ENCODE measurements at places on chromosomes 5 and 9.

DNA sequence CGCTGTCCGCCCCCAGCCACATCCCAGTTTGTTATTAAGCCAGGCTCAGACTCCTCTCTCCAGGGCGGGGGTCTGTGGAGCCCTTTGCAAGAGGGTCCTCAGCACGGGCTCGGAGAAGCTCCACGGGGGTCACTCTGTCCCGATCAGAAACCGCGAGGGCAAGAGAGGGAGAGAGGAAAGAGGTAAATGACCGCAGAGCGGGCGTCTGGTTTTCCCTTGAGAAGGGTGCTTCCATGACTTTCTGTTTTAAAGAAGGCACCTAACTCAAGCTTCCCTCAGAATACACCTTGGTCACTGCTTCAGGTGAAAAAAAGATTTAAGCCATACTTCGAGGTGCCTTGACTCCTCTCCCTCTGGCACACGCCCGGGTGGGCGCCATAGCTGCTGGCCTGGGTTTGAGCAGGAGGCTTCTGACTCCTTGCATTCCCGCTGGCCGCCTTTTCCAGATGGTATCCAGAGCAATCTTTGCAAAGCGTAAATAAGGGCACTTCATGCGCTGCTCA lies 5.8 kb upstream of the TERT start:
- no peak for DNase-seq

GRCh38 chr9:34701023-34701768 lies 8.7 kb downstream of the CCL21 start:
- DNase-seq: no peak

- no peak for DNase-seq
Measured at GRCh38 chr9:135379540-135380267, 99.9 kb upstream of the PPP1R26 start.

GRCh38 chr5:73652391-73652790 lies 26.4 kb downstream of the ARHGEF28 start:
- no peak for DNase-seq

- no peak for DNase-seq
Measured at GRCh38 chr5:156687514-156687913, 162.6 kb upstream of the PPP1R2B start.

DNA sequence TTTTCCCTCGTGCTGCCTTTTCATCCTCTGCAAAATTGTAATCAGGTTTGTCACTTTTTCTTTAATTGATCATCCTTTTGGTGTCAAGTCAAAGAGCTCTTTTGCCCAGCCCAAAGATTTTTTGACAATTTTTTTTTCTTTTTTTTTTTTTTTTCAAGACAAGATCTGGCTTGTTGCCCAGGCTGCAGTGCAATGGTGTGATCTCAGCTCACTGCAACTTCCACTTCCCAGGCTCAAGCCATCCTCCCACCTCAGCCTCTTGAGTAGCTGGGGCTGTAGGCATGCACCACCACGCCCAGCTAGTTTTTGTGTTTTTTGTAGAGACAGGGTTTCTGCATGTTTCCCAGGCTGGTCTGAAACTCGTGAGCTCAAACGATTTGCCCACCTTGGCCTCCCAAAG lies 36.7 kb downstream of the CDK7 start:
- peak; percentile 22 for DNase-seq

DNA sequence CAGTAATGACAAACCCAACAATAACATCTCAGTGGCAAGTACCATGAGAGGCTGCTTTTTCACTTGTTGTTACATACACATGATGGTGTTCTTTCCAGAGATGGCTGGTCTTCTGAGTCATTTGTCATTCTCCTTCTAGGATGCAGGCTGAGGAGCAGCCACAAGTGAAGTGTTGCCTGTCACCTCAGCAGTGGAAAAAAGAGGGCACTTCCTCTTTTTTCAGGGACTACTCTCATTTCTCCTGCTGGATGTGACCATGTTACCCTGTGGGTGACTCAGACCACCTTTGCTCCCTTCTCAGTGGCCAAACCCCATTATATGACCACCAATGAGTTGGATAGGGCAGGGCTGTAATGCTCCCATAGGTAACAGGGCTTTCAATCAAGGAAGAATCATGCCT lies 587.0 kb upstream of the ADAMTS16 start:
- DNase-seq: no peak

DNA sequence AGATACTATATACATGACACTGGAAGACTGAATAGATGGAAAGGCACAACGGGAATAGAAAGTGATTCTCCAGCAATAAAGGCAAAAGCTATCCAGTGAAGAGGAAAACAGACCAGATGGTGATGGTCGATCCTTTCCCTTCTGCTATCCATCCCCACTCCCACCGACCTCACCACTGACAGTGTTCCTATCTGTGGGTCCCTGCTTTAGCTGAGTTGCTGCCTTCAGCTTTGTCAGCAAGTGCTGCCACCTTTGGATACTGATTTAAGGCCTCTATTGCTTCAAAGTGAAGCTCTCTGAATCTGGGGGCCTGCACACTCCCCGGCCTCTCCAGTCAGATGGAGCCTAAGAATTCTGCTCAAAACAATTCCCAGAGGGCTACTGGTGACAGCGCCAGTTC lies 32.3 kb downstream of the EPB41L4A start:
- no peak for DNase-seq

GRCh38 chr5:10509575-10509974 lies 54.3 kb upstream of the ANKRD33B start:
- no peak for DNase-seq

DNA sequence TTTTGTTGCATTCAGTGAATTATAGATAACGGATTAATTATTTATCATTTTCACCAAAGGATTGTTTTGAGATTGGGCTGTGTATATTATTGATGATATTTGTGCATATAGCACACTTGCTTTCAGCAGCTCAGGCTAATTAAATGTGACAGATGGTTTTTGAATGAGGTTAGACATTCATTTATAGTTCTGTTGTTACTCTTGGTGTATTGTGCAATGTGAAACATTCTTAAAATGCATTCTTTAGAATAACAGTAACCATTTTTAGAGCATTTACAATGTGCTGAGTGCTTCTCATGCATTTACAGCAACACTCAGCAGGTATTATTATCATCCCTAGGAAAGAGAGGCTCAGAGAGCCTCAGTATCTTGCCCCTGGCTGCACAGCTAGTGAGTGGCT lies 23.8 kb downstream of the NANS start:
- DNase-seq: peak; percentile 44

DNA sequence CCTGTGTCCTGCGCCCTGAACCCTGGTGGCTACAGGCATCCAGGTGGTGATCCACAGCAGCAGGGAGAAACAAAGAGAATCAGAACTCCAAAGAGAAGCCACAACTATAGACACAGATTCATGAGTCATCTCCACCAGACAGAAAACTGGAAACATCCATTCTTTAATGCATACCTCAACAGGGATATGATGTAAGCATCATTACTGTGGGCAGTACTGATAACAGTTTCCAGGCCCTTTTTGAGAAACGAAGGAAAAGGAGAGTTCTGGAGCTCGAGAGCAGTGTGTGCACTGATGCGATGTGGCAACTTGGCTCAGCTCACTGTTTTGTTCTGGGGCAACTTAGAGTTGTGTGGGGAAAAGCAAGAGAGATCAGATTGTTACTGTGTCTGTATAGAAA lies 215.6 kb upstream of the ADAMTS16 start:
- DNase-seq: no peak

DNA sequence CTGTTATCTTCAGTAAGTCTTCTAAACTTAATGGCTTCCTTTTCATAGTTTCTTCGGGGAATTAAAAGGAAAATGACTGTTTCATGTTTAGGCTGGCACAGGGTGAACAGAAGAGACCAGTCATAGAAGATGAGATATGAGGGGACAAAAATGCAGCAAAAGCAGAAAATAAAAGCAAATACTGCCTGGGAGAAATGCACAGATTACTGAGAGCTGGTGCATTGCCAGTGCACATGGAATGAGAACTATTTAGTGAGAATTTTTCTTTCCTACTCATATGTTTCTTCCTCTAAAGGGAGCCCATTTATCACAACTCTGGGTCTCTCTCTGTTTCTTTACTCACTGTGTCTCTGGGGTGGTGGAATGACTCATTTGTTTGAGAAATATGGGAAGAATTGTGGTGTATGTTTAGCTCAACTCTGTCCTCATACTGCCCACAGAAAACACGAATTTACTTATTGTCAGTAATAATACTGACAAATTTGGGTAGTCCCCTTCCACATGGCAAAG lies 25.9 kb upstream of the ANKRD55 start:
- peak; percentile 90 for DNase-seq

- DNase-seq: no peak
Measured at GRCh38 chr5:1801967-1802295, 724 bp downstream of the NDUFS6 start.

DNA sequence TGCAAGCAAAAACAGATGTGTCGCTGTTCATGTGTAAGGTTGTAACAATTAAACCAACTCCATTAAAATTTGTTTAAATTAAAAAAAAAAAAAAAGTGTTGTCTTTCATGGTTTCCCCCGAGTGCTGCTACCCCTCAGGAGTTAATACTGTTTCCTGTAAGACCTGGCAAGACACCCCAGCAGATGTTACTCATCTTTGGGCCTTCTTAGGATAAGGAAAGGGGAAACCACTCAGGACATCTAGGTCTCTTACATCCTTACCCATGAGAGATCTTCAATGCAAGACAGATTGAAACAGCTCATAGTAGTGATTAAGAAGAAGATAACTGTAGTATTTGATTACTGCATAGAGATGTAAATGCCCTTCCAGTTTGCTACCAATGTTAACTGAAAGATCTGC lies 33.5 kb upstream of the F2R start:
- no peak for DNase-seq

DNA sequence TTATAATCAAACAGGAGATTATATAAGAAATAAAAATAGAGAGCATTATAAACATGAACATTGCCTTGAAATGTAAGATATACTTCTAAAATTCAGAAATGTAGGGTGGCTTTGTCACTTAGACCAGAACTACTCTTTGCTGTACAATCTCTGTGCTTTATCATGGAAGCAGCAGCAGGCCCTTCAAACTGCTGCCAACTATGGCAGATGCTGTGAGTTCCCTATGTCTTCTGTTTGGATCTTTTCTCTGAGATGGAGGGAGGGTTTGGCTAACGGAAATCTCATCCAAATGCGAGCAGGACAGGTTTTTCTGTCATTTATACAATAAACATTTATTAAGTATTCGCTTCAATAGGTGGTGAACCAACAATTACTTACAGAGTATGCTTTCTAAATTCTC lies 34.8 kb upstream of the RICTOR start:
- DNase-seq: no peak

GRCh38 chr9:112140936-112141335 lies 34.2 kb downstream of the SUSD1 start:
- no peak for DNase-seq

GRCh38 chr5:6468104-6468503 lies 19.4 kb downstream of the UBE2QL1 start:
- no peak for DNase-seq

DNA sequence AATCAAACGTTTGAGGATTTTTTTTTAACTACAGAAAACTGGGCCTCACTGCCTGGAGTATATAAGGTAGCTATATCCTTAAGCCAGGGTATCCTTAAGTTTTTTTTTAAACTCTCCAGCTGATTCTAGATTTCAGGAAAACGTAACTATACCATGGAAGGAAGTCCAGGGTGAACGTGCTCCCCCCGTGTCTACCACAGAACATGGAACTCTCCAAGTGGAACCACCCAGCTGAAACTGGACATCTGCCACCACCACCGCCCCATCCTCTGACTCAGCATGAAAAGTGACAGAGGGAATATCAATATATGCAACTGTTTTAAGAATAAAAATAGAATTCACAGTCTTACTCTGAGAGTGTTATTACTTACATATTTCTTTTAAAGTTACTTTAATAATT lies 61.3 kb downstream of the DROSHA start:
- peak; percentile 57 for DNase-seq

- DNase-seq: no peak
Measured at GRCh38 chr5:179310439-179311090, 34.7 kb downstream of the ADAMTS2 start.

- DNase-seq: no peak
Measured at GRCh38 chr5:8993031-8993430, 552.8 kb downstream of the SEMA5A start.

GRCh38 chr5:112367400-112367799 lies 51.7 kb downstream of the EPB41L4A start:
- DNase-seq: no peak

- no peak for DNase-seq
Measured at GRCh38 chr5:61617039-61617438, 285.0 kb downstream of the ZSWIM6 start.

GRCh38 chr5:39713250-39713916 lies 288.6 kb upstream of the DAB2 start:
- no peak for DNase-seq

GRCh38 chr5:157959370-157959769 lies 100.4 kb upstream of the CLINT1 start:
- DNase-seq: no peak

DNA sequence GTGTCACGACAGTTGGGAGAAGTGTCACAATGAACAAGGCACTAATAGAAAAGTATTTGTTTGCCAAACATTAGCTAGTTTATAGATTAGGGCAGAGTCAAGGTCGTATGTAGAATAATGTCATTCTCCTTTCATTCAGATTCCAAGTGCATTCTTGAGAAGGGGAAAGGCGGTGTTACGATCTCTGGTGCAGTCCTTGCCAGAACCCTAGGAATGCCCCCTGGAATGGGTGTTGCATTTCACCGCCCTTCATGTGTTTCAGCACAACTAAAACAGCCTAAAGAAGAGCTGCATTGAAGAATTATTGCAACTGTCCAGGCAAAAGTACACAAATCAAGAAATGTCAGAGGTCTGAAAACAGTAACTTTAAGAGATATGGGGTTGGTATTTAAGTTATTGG lies 721.0 kb upstream of the WWC1 start:
- no peak for DNase-seq

- no peak for DNase-seq
Measured at GRCh38 chr5:68659881-68660280, 433.9 kb upstream of the SLC30A5 start.

All from GM04504 (cell line).